ENCODE measurements at places on chromosomes 1 and 21.

- peak; percentile 62 for DNase-seq
Measured at GRCh38 chr1:36450270-36450918, at the start of gene OSCP1. Gene OSCP1, minus strand, starts transcription at chr1:36450451. Its CDS starts 82 bp downstream, at chr1:36450369.

DNA sequence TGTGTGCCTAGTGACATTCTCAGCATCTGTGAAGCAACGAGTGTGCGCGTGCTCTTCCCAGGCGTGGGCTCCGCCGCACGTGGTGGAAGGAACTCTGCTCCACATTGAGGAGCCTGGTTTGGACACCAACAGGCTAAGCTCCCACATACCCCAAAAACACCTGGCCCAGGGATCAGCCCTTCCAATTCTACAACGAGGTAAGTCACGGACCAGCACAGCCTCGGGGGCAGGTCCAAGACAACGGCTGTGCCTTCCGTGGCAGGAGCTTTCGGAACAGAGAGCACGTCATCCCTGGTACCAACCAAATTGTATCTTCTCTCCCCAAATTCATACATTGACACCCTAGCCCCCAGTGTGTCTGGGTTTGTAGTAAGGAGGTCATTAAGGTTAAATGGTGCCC is 27.2 kb upstream of the PDE9A start:
- no peak for DNase-seq

DNA sequence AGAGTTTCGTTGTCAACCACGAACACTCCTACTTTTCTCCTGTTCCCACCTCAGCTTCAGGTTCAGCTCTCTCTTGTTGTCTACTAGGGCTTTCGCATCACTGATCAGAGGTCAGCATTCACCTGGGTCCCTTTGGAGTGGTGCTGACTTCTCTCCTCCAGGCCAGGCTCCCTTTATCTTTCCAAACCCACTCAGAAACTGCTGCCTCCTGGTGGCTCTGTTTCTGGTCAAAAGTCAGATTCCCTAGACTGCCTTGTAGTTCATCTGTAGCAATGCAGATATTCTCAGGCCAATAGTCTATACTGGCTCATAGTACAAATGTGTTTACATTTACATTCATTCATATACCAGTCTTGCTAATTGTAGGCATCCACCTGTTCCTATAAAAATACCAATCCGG is 6.4 kb upstream of the ERI3 start:
- DNase-seq, result no peak

DNA sequence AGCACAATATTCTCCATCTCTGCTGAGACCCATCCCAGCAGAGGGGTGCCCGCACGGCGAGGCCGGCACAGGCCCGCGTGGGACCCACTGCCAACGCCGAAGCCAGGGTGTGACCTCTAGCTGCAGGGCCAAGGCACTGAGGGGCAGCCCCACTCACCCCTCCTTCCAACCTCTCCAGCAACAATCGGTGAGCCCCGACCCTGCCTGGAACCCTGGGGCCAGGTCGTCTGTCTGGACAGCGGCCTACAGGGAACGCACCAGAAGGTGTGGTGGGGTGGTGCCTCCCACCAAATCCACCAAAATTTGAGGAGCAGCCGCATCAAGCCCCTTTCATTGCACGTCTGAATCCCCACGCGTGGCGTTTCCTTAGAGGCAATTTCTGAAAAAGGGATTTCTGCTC is 63.0 kb upstream of the ADARB1 start:
- DNase-seq, result no peak

GRCh38 chr1:200740571-200741208 is 2.0 kb downstream of the CAMSAP2 start:
- DNase-seq, result no peak

DNA sequence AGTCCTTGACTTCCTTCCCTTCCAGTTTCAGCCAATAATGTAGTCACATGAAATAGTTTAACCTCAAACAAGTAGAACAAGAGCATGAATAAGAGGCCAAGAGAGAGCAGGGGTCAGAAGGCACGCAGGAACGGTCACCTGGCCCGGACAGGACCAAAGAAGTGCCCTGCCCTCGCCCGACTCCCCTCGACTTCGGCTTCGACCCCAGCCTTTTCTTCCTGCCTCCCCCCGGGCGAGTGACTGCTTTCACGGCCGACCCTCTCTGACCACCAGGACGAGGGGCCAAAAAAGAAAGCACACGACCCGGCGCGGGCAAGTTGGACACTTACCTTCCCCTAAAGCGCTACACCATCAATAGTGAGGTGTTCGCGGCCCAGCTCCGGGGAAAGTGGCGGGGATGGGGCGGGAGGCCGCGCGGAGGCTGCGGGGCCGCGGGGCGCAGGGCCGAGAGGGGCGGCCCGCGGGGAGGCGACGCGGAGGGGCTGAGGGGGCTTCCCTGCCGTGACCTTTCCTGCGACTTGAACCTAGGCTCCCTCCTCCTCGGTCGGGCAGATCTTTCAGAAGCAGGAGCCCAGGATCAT is 519 bp downstream of the RERE start:
- no peak for DNase-seq

- DNase-seq, result no peak
Measured at GRCh38 chr1:168227620-168228019, 1.8 kb downstream of the SFT2D2 start.

DNA sequence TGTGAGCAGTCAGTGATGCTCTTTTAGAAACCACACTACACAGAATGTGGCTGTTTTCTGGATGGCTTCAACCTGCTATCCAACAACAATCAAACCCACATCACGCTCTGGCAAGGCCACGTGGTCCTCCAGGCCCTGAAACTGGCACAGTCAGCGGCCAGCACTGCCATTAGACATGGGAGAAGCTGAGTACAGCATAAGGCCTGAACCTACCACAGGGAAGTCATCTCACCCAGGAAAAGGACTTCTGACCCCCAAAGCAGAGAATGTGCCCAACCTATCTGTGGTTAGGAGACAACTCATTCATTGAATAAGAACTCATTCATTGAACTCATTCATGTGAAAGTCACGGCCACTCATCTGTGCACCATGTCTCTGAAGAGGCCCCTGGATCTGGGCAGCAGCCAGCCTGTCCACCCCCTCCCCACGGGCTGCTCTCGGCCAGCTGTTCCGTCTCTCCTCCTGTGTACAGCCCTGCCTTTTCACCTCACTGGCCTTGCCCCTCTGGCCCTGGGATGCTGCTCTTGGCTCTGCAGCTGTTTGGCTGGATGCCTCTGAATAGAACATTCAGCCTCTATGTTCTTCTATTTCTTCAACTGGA is 41.1 kb downstream of the C1orf198 start:
- no peak for DNase-seq

GRCh38 chr1:183845681-183846080 is 40.8 kb downstream of the RGL1 start:
- DNase-seq, result no peak

- DNase-seq, result no peak
Measured at GRCh38 chr1:168627370-168627769, 51.0 kb downstream of the XCL1 start.

GRCh38 chr1:245390975-245391374 is 236.2 kb downstream of the KIF26B start:
- DNase-seq, result no peak

- no peak for DNase-seq
Measured at GRCh38 chr1:80181418-80181817, 1174.9 kb upstream of the ADGRL4 start.

DNA sequence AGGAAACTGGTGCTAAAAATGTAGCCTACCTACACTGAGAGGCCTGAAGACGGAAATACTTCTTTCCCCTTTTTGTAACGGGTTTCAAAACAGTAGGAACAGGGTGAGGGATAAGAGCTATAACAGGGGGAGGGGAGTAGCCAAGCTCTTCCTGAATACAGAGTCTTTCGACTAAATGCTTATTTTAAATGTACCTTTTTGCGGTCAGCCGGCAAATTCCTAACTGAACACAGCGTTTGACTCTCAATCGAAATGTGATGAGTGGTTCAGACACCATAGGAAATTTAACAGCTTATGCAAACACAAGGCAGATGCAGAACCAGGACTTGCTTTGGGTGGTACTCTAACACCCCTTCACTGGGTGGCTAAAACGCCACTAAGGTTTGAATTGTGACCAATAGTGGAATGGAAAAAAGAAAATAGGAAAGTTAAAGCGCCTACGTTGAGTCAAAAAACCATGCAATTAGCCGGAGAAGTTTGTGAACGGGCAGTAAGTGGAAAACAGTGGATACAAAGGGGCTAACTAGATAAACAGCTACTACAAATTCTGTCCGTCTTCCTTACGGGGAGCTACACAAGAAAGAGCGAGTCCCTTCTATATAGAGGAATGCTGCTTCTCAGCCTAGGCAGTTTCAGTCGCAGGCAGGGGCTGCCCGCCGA is 1.7 kb downstream of the EGLN1 start:
- DNase-seq, result no peak

DNA sequence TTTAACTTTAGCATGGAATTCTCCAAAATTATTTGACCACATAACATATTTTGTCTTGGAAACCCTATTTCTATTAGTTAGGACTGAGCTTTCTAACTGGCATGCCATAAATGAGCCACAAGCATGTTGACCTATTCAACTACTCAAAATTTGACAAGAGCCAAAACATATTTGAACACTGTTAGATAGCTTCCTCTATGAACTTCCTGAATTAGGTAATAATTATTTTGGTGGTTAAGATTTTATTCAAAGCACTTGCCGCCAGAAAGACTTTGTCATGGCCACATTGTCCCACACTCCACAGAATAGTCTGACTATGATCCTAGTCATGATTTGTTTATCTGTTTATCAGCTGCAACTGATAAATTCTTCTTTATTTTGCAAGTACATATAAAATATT is 23.1 kb upstream of the CTPS1 start:
- DNase-seq, result no peak

DNA sequence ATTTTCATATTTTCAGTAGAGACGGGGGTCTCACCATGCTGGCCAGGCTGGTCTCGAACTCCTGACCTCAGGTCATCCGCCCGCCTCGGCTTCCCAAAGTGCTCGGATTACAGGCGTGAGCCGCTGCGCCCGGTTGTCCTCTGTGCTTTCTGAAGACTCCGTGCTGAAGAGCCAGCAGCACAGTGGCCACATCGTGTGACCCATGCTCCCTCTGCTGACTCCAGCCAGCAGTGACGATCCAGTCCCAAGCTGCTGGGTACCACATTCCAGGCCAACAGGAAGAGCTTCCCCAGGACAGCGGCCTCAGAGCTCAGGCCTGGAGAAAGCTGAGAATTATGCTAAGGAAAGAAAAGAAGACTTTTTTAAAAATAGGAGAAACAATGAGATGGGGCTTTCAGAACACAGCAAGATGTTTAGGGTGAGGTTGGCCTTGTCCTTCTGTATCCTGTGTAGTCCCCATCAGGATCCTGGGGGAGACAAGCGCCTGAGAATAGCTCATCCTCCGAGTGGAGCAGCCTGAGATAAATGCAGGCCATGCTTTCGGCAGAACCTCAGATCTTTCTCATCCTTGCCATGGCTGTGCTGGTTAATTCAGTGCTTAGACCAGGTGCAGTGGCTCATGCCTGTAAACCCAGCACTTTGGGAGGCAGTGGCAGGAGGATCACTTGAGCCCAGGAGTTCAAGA is 207.1 kb downstream of the SLC35F3 start:
- DNase-seq, result no peak

DNA sequence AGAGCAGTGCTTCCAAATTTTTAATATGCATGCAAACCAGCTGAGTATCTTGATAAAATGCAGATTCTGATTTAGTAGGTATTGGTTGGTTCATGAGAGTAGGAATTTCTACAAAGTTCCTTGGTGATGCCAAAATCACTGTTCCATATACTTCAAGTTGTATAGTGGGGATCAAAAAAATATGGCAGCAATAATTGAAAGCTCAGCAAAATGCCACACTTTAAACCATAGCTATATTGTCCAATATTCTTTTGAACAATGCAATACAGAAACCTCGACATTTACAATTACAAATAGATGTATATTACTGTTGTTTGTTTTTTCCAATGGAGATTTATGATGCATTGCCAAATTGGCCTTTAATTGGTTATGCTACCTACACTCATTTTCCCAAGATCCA is 55.7 kb upstream of the NCAM2 start:
- no peak for DNase-seq

DNA sequence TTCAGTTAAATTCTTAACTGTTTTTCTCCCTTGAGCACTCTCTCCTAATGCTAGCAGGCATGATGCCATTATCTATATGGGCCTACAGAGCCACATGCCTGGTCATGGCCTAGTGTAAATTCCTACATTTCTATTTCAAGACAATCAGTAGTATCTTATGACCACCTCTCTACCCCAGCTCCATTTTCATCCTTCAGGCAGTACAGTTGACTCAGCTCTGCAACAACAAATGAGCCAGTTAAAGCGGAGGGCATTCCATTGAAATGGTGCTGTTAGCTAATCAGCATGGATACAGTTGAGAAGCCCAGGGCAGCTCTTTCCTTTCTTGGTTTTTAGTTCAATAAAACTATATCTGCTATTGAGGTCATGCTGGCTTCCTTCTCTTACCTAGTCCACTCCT is 150.0 kb downstream of the PPP1R12B start:
- DNase-seq, result no peak

- DNase-seq, result no peak
Measured at GRCh38 chr1:244654108-244655038, 1.4 kb downstream of the DESI2 start.

- peak; percentile 69 for DNase-seq
Measured at GRCh38 chr1:1371746-1372711, 3.0 kb downstream of the AURKAIP1 start.

DNA sequence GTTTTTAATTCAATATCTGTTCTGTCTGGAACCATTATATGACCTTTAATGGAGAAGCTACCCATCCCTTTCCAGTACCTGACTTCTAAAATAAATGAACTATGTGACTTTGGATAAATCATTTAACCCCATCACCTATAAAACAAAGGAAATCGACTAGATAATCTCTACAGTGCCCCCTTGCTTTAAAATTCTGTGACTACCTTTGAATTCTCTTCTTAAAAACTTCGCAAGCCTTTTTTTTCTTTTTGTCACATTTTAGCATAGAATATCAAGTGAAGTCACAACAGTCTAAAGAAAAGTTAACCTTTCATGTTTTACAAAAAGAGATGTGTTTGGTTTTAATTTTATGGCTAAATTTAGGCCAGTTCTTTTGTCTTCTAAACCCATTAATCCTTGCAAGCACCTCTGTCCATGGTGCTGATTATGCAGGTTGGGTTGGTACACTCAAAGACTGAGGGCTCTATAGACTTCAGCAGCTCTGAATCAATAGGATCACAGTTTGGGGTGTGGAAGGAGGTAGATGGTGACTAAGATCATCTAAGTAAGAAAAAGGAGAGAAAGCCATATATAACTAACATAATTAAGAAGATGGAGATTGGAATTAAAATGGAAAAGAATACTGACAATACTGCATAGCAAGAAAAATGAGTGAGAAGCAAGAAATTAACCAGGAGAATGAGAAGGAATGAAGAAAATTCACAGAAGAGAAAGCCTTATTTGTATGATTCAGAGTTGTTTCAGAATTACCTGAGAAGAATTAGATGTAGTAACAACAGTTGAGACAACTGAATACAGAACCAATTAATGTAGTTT is 59.2 kb downstream of the TBX15 start:
- no peak for DNase-seq

GRCh38 chr1:154575951-154576566 is 8.5 kb downstream of the CHRNB2 start:
- DNase-seq, result no peak

DNA sequence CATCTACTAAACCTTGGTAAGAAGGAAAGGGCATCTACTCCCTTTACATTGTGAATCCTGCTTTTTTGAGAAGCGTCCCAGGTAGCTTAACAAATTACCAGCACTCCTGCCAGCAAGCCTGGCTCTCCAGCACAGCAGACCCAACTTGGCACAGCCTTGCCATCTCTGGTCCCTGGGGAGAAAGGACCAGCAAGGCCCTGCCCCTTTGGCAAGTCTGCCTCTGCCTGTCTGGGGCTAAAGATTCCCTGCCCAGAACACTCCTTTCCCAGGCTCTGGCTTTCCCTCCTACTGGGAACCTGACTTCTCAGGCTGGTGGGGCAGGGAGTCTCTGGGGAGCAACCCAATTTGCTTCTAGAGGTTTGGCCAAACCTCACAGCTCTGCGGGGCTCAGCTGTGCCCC is 68.5 kb downstream of the ATP2B4 start:
- no peak for DNase-seq
